Anterior cingulate cortex (tissue), 58 donors: ENCODE measurements at places on chromosomes 7 and 10.

DNA sequence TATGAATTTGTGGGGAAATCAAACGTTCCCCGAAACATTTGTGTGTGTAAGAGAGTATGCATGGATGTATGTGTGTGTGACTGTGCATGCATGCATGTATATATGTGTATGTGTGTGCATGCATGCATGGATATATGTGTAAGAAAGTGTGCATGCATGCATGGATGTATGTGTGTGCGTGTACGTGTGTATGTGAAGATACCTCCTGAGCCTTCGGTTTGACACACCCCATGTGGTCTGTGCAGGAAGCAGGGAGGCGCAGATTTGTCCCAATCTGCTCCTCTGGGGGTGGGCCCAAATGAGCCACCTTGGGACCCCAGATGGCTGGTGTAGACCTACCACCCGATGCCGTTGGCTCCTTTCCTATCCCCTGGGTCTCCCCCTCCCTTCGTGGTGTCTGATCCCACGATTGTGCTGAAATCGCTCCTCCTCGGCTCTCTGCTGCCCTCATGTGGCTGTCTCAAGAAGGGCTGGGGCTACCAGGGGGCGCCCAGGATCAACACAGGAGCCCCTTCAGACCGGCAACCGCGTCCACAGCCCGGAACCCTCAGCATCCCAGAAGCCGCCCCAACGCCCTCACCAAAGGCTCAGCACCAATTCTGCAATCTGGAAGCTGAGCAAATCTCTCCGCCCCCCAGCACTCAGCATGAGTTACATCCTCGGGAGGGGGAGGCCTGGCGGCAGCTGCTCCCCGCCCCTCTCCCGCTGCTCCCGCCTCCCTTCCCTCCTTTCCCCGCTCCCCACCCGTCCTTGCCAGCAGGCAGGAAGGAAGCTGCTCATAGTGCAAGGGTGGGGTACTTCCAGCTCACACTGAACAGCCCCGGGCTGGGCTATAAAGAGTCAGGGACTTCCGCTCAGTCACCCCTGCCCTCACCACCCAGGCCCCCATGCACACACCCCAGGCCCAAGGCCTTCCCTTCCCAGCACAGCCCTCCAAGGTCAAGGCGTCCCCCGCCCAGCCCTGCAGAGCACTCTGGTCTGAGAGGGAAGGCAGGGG lies 2.3 kb upstream of the NOS3 start:
- DNase-seq = peak; percentile 52

- no peak for DNase-seq
Measured at GRCh38 chr7:24964191-24964590, 15.8 kb downstream of the OSBPL3 start.

DNA sequence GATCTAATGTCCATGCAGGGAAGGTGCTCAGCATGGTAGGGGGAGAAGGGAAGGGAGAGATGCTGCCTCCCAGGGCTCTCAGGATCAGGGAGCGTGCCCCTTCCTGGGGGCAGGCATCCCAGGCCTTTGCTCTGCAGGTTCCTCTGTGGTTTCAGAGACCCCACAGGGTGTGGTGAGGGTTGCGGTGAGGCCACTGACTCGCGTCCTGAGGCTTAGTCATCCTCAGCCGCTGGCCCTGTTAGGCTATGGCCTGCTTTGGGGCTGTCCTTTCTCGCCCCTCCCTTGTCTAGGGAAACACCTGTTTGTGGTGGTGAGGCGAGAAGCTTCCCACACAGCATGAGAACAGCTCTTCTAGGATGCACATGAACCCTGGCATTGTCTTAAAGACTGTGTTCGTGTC lies 558.3 kb upstream of the FOXK1 start:
- DNase-seq = no peak

- DNase-seq = no peak
Measured at GRCh38 chr7:135117096-135117495, 30.8 kb upstream of the TMEM140 start.

- DNase-seq = peak; percentile 33
Measured at GRCh38 chr10:79446758-79447084, 1.3 kb upstream of the ZCCHC24 start.

DNA sequence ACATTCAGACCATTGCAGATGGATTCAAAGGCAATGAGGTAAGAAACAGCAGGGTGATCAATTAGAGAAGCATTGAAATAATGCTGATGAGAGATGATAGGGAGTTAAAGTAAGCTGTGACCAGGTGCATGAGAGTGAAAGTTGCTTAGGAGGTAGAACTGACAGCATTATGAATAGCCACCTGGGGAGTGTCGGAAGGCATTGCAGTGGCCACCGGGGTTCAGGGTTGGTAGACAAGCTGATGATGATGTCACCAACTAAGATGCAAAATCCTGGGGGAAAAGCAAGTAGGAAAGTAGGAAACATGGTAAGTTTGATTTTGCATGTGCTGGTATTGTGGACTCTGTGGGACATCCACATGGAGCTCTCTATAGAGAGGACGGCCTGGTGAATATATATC lies 211.9 kb upstream of the ETV1 start:
- DNase-seq = no peak

- peak; percentile 51 for DNase-seq
Measured at GRCh38 chr10:70672165-70673042, at the start of gene ADAMTS14. ADAMTS14 (plus strand) TSS chr10:70672506; CDS start chr10:70672803, 297 bp downstream.

GRCh38 chr10:86951184-86951761 lies 6.1 kb downstream of the MMRN2 start:
- no peak for DNase-seq

DNA sequence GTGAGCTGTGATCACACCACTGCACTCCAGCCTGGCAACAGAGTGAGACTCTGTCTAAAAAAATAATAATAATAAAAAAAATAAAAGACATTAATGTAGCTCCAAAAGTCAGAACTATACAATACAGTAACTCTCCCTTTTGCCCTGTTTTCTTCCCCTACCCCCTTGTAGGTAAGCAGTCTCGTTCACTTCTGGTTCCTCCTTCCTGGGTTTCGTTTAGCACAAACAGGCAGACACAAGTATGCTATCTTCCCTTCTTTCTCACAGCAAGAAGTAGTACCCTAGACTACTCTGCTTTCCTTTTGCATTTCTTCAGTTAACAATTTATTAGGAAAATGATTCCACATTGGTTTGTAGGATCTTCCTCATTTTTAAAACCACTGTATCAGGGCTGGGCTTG lies 33.1 kb downstream of the PDSS1 start:
- no peak for DNase-seq

- DNase-seq = no peak
Measured at GRCh38 chr7:69504733-69505420, 93.4 kb upstream of the AUTS2 start.

DNA sequence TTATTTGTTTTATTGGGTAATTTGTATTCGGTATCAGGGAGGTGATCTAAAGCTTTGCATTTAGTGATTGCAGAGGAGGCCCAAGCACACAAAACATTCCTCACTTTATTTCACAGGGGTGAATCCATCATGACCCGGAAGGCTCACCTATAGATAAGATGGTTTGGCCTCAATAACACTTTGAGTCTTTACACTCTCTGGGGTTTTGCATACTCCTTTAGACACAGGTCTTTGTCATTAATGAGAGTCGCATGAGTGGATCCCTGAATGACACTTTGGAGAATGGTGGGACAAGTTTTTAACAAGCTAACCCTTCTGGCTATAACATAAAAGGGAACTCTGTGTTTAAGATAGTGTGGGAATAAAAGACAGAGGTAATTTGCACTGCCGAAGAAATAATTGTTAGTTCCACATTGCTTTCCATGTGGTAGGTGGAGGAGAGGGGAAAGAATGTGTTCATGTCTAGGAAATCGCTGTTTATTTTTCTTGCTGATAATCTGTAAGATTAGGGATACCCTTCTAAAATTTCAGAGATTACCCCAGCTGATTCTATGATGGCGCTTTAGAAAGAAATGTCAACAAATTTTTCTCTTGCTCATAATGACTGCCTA lies 455.8 kb downstream of the TFEC start:
- DNase-seq = no peak

- no peak for DNase-seq
Measured at GRCh38 chr10:131650771-131651673, 249.8 kb upstream of the PPP2R2D start.

- no peak for DNase-seq
Measured at GRCh38 chr10:119346095-119346832, 138.9 kb downstream of the GRK5 start.

DNA sequence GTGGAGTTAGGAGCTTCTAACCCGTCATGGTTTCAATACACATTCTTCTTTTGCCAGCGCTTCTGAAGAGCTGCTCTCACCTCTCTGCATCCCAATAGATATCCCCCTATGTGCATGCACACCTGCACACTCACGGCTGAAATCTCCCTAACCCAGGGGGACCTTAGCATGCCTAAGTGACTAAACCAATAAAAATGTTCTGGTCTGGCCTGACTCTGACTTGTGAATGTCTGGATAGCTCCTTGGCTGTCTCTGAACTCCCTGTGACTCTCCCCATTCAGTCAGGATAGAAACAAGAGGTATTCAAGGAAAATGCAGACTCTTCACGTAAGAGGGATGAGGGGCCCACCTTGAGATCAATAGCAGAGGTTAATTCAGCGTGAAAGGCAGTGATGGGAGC lies 22.4 kb downstream of the PRSS2 start:
- no peak for DNase-seq

- DNase-seq = no peak
Measured at GRCh38 chr7:29345590-29345989, 151.0 kb downstream of the CHN2 start.

GRCh38 chr7:132577206-132578049 lies 1.2 kb upstream of the PLXNA4 start:
- peak; percentile 52 for DNase-seq

GRCh38 chr10:103120977-103121735 lies 71.9 kb downstream of the NT5C2 start:
- DNase-seq = no peak

- no peak for DNase-seq
Measured at GRCh38 chr7:155588468-155588998, 42.2 kb upstream of the CNPY1 start.

DNA sequence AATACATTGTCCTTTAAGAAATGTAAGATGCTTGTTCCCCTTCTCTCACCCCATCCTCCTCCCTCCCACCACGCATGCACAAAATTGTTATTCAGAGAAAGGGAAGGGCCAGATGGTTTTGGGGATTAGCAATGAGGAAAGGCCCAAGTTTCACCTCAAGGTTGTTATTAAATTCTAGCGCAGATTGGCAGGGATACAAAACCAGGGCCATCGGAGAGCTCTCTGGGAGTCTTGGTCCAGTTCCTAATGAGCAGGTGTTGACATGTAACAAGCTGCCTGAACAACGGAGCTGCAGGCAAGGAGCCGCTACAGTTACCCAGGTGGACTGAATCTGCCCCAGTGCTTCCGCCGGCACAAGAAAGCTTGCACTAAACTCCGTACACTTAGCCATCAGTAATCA lies 9.7 kb upstream of the ANK3 start:
- DNase-seq = no peak
